Tibial nerve (tissue), 4 donors: ENCODE measurements at places on chromosomes 3 and 15.

DNA sequence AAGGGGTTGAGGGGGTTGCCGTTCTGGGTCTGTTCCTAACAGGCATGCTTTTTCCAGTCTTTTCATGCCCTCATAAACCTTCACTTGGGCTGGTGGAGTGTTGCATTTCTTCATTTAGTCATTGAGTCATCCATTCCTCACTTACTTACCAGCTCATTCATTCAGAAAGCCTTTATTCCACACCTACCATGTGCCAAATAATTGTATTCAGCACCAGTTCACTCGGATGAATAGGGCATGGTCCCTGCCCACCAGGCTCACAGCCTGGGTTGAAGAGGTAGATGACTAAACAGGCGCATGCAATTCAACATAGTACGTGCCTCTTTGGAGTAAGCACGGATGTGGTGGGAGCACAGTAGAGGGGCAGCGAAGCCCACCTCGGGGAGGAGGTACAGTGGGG lies 35.1 kb upstream of the THSD4 start:
- no peak for DNase-seq

- no peak for DNase-seq
These were observed 1.2 kb upstream of the SECISBP2L start for GRCh38 chr15:49047456-49047855.

DNA sequence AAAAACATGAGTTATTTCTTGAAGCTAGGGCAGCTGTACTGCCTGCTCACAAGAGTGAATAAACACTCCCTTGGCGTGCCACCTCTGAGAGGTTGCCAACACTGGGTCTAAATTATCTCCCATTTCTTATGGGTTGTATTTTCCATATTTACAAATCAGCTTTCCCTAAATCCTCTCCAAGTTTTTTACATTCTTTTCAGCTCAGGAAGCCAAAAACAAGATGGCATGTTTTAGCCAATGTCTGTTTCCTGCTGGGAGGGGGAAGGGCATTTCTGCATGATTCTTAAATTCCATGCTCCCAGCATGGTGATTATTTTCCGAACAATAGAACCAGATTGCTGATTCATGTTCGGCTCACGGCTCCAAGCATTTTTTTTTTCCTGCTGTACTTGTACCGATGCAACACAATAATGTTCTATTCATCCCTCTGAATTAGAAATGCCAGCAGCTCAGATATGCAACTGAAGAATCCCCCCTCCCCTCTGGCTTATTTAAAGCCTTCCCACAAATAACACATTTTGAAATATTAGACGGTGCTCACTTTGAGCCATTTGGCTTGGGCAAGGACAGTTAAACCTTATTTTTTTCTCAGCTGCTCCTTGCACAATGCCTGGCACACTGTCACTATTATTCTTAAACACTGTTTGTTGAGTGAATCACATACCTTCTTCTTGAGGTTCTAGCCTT lies 252.5 kb downstream of the THRB start:
- no peak for DNase-seq

DNA sequence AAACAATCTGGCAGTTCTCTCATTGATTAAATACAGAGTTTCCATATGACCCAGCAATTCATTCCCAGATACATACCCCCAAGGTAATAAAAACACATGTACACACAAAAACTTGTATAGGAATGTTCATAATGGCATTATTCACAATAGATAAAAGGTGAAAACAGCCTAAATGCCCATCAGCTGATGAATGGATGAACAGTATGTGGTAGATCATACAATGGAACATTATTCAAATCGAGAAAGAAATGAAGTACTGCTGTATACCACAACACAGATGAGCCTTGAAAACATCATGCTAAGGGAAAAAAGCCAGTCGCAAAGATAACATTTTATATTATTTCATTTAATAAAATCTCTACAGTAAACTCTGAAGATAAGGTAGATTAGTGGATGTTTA lies 71.2 kb downstream of the SLTM start:
- DNase-seq, result no peak

- no peak for DNase-seq
These were observed 11.3 kb upstream of the ANKRD63 start for GRCh38 chr15:40293905-40294895.

GRCh38 chr3:36373084-36373483 lies 7.2 kb upstream of the STAC start:
- DNase-seq, result no peak

- DNase-seq, result no peak
These were observed 123.4 kb downstream of the SEC22A start for GRCh38 chr3:123324880-123325765.

DNA sequence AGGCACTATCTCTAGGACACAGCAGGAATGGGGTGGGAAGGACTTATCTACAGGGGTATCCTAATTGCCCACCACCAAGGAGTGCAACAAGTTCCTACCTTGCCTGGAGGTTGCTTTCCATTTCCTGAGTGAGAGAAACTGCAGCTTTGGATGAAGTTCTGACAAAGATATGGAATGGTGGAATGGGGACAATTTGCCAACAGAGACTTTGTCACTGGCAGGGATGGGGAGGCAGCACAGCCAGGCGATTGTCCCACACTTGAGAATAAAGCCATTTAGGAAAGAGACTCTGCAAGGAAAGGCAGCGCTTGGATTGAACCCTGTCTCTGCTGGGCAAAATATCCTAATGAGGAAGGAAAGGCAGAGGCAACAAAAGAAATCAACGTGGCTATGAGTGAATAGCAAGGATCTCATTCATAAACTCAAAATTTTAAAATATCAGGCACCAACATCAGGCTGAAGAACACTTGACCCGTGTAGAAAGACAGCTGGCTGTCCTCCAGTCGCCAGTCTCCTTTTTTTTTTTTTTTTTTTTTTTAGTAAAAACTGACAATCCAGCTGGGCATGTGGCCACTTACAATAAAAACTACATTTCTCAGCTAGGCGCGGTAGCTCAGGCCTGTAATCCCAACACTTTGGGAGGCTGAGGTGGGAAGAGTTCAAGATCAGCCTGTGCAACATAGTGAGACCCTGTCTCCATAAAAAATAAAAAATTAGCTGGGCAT lies 31.6 kb upstream of the PDE8A start:
- no peak for DNase-seq

DNA sequence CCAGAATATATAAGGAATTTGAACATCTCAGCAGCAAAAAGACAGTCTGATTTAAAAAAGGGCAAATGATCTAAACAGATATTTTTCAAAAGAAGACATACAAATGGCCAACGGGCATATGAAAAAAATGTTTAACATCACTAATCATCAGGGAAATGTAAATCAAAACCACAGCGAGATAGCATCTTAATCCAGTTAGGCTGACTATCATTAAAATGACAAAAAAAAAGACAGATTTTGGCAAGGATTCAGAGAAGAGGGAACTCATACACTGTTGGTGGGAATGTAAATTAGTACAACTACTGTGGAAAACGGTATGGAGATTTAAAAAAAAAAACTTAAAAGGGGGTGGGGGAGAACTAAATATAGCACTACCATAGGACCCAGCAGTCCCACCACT lies 47.9 kb downstream of the RNF13 start:
- no peak for DNase-seq

DNA sequence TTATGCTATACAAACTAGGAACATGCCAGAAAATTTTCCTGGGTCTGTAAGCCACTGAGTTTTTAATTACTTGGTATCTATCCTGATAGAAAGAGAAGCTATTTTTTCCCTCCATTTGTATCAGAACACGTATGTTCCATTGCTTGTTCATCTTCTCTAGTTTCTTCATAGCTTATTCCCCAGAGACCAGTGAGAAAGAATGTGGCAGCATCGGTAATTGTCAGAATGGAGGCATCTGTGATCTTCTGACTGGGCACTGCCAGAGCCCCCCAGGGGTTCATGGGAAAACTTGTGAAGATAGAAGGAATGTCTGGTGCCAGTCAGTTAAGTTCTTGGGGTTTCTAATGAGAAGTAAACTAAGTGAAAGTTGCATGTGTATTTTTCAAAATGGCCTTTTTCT lies 720.2 kb upstream of the GOLIM4 start:
- DNase-seq, result no peak

GRCh38 chr3:105857601-105858000 lies 11.2 kb downstream of the CBLB start:
- no peak for DNase-seq

DNA sequence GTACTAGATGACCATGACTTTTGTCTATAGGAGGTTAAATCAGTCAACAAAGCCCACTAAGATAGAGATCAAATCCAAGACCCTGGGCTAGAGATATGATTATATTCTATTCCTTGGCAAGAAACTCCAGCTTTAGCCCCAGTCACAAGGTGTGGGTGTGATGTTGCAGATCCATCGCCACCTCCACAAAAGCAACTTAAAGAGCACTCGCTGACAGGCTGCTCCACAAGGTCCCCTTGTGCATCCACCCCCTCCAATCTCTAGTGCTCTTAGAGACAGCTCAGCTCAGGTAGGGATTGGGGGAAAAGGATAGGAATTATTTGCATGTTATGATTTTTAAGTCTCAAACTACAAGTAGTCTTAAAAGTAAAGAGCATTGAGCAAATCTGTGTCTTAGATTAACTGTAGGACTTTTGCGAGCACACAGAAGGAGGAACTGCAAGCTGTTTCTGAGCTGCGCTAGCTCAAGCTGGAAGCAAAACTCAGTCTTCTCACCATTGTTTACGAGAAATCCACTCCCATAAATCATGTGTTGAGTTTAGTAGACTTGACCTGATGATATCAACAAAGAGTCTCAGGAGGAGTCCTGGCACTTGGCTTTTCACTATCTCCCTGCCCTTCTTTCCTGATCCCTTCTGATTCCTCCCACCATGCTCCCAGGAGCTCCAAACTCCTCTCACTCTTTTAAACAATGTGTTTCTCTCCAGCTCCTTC lies 177.6 kb downstream of the STAC start:
- no peak for DNase-seq

GRCh38 chr3:107236655-107237337 lies 140.4 kb upstream of the CCDC54 start:
- DNase-seq, result no peak

- DNase-seq, result no peak
These were observed 31.4 kb upstream of the TIPARP start for GRCh38 chr3:156642750-156643728.

- no peak for DNase-seq
These were observed 95.7 kb downstream of the CHDH start for GRCh38 chr3:53750253-53751210.

- no peak for DNase-seq
These were observed 265.7 kb downstream of the SUCLG2 start for GRCh38 chr3:67388738-67389137.

- no peak for DNase-seq
These were observed 113.3 kb downstream of the KLHL25 start for GRCh38 chr15:85681386-85681785.

DNA sequence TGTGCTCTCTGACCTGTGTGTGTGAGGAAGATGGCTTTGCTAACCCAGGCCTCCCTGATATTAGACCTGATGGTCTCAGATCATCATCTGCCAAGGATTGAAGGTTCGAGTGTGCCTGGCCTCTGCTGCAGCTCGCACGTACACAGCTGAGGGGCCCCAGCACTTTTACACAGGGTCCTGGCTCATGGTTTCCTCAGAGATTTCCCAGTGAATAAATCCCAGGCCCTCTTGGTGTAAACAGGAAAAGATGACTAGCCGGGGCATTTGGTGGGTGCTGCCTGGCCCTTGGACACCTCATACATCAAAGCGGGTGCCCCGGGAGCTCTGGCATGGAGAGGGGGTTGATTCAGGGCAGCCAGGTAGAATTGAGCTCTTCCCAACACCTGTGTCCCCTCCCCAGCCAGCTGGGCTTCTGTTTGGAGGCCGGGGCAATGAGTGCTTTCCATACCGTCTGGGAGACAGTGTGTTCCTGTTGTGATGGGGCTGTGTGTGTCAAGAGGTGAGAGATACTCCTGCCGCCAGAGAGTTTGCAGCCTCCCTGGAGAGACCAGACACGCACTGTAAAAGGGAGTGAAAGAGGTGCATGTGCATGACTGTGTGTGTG lies 72.5 kb upstream of the TLE3 start:
- DNase-seq, result no peak

GRCh38 chr15:52193321-52193720 lies 2.1 kb upstream of the GNB5 start:
- no peak for DNase-seq

DNA sequence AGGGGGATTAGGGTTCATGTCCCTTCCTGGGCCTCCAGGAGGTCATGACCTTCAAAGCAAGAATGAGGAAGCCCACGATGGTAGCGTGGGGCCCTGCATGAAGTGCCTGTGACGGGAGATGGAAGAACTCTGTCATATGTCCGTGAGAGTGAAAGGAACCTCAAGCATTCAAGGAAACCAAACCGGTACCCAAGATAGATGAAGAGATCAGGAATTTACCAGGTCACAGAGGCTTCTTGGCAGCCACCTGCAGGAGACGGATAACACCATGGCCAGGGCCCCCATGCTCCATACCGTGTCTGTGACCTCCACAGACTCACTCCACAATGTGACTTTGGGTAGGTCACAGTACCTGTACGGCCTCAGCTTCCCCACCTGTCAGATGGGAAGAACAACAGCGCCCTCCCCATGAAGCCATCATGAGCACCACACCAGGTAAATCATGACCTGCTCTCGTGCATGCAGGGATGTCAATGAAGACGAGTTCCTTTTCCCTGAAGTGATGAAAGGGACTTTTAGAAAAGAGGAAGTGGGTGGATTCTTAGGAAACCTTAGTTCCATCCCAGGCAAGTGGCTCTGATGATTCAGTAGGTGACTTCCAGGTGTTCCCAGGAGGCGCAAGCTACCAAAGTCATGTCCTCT lies 23.3 kb upstream of the CYP11A1 start:
- no peak for DNase-seq

- DNase-seq, result no peak
These were observed 193.6 kb downstream of the AGBL1 start for GRCh38 chr15:86273309-86273708.

- no peak for DNase-seq
These were observed 402.3 kb upstream of the RGMA start for GRCh38 chr15:93491291-93491690.
